Activated CD4-positive, alpha-beta memory T cell treated with anti-CD3 and anti-CD28 coated beads, Interleukin-2, amount 10 ng/mL, durations not matched to agents 7 days and 5 days (primary cell): ENCODE measurements at places on chromosomes 12 and 14. TPM values are rescaled to one million over a fixed set of nuclear protein-coding genes. Genes with fewer than 3 reads are reported as not detected.

- no peak for DNase-seq
Measured at GRCh38 chr12:78674311-78675090, 190.1 kb upstream of the SYT1 start.

The KRT74 gene
- total RNA-seq = not detected

The TMEM120B gene
- 5.8 TPM for total RNA-seq

DNA sequence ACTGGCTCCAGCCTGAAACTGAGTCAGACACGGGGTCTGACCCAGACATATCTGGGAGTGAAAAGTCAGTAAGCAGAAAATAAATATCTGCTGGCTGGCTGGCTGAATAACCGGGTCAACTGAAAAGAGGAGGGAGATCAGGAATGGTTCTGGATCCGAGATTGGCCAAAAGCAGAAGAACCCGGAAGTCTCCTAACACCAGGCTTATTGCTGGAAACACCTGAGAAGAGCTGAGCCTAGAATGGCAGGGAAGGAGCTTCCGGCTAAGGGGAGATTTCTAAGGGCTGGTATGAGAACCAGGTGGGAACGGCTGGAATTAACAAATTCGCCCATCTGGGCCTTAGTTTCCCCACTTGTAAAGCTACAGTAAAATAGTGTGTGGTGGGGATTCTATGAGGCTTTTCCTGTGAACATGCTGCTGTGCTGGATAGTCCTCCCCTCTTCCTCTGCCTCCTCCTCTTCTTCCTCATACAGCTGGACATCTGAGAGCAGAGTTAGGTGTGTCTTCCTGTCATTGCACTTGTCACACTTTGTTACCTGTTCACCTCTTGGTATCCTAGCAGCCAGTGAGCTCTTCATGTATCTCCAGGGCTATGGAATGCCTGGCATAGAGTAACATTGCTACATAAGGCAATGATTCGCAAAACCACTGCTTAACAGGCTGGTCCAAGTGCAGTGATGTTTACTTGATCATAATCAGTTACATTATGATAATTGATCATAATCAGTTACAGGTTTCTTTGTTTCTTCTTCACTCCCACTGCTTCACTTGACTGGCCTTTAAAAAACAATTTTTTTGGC, 2.0 kb upstream of the SHMT2 start:
- no peak for DNase-seq

- no peak for DNase-seq
Measured at GRCh38 chr12:8698879-8699278, 1.1 kb downstream of the RIMKLB start.

The TMEM119 gene
- 1.0 TPM for total RNA-seq

GRCh38 chr12:5723711-5724252, 221.3 kb downstream of the ANO2 start:
- DNase-seq = no peak

GRCh38 chr12:106248312-106248845, 559 bp upstream of the CKAP4 start:
- no peak for DNase-seq

The OTOGL gene
- not detected for total RNA-seq

DNA sequence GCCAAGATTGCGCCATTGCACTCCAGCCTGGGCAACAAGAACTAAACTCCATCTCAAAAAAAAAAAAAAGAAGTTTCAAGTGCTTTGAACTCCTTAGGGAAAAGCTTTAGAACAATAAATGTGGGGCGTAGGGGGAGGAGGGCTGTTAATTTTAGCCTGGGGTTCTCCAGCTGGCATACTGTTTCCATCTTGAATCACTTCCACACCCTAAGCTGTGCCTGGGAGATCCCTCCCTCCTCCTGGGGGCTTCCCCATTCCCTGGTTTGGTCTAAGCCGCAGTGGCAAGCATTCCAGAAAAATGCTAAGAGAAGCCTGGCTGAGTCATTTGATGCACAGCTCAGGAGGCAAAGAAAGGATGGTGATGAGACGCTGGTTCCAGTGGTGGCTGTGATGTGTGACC, 2.3 kb upstream of the ZNF384 start:
- no peak for DNase-seq

DNA sequence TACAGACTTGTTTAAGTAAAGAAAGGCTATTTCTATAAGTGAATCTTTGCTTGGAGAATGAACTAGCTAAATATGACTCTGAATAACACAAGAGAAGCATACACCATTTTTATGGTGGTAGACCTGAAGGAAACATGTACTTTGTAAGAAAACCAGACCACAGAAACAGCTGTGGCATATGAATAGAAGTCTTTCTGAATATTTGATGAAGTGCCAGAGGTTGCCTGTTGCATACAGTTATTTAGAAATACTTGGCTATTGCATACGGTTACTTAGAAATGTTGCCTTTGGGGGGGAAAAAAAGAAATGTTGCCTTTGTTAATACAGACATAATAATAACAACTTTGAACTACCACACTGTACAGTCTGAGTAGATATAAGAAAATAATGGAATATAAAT, 16.8 kb upstream of the LEMD3 start:
- no peak for DNase-seq

DNA sequence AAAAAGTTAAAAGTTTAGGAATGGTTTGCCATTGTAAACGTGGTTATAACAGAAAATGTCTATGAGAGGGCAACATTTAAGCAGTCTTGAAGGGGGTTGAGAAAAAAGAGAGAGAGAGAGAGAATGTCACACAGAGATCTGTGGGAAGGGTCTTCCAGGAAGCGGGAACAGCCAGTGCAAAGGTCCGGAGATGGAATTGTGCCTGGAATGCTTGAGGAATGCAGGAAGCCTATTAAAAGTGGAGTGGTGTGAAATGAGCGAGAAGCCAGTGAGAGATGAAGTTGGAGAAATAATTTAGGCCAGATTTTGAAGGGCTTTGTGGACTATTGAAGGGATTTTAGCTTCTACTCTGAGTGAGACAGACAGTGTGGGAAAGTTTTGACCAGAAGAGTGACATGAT, 406.8 kb upstream of the TBX3 start:
- no peak for DNase-seq

GRCh38 chr14:72793156-72793939, 100.6 kb downstream of the DPF3 start:
- no peak for DNase-seq

- DNase-seq = no peak
Measured at GRCh38 chr12:123546281-123546680, 12.8 kb upstream of the RILPL1 start.

DNA sequence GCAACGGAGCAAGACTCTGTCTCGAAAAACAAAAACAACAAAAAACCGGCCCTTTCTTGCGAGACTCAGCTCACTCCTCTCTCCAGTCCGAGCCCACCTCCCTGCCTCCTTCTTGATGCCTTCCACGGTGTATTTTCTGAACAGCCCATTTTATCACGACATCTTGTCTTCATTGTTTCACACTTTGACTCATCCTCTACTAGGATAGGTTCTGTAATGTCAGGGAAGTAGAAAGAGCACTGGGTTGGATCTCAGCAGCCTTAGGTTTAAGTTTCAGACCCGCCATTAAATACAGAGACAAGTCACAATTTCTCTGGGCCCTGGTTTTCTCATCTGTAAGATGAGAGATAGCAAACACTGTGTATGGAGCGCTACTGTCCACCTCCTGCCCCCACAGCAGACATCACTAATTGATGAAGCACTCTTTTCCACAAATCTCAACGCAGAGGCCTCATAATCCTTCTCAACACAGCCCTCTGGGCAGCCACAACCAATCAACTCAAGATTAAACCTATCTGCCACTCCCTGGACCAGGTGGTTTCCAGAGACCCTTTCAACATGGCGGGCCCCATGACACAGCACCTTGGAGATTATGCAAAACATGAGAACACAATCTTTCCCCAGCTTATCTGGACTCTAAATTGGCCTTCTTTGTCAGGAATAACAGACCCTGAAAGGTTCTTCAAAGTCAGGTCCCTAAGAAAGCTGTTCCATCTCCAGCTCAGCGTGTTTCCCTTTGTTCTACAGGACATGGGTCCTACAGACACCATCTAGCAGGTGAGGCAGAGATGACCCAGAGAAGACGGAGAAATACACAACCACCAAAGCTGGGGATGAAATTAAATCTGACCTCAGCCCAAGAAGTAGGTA, 35.6 kb downstream of the CCDC88C start:
- no peak for DNase-seq

The DAO gene
- total RNA-seq = not detected

The FBLN5 gene
- 2.0 TPM for total RNA-seq

DNA sequence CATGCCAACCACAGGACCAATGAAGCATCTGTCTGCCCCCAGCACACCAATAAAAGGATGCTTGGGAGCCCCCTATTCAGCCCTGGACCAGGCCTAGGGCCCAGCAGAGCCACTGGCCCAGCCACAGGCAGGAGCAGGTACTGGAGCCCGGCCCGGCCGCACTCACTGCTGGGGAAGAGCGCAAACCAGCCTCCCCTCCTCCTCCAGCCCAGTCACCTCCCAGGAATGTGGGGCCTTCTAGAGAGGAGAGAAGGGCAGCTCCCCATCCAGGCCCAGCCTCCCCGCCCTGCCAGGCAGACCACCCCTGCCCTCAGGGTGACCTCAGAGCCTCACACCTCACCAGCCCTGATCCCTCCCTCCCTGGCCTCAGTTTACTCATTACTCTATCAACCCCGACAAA, 56.2 kb downstream of the CCNK start:
- no peak for DNase-seq

- no peak for DNase-seq
Measured at GRCh38 chr12:72535212-72535990, 263.2 kb downstream of the TRHDE start.

The KCNC2 gene
- not detected for total RNA-seq

GRCh38 chr12:61018571-61018970, 1241.6 kb upstream of the USP15 start:
- DNase-seq = no peak

The IL31 gene
- not detected for total RNA-seq

- DNase-seq = no peak
Measured at GRCh38 chr14:68357777-68358176, 435.1 kb downstream of the ZFP36L1 start.

- DNase-seq = no peak
Measured at GRCh38 chr14:65095633-65096205, 6.6 kb downstream of the MAX start.

The ZFC3H1 gene
- 76.8 TPM for total RNA-seq

The APPL2 gene
- total RNA-seq = 34.2 TPM

DNA sequence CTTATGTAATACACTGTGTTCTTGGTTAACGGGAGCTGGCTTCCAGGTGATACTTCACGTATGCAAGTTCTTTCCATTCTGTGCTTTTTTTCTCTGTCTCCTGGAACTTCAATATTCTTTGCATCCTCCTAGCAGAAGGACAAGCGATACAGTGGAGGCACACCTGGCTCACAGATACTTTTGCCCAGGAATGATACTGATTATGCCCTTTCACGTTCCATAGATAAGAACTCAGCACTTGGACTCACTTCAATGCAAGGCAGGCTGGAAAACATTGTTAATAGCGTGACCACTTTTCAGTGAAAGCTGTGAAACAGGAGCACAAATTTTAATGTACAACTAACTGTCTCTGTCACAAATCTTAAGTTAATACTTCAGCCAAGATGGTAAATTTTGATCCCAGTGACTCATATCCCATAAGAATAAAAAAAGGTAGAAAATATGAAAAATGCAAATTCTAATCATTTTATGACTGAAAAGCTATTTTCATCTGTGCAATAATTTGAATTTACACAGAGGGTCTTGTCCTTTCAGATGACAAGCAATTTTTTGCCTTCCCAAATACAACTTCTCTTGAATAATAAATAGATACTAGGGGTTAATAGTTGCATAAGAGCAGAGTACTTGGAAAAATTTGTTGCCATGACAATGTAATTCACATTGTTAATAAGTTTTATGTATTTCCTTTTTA, 919.0 kb downstream of the GALC start:
- DNase-seq = no peak

DNA sequence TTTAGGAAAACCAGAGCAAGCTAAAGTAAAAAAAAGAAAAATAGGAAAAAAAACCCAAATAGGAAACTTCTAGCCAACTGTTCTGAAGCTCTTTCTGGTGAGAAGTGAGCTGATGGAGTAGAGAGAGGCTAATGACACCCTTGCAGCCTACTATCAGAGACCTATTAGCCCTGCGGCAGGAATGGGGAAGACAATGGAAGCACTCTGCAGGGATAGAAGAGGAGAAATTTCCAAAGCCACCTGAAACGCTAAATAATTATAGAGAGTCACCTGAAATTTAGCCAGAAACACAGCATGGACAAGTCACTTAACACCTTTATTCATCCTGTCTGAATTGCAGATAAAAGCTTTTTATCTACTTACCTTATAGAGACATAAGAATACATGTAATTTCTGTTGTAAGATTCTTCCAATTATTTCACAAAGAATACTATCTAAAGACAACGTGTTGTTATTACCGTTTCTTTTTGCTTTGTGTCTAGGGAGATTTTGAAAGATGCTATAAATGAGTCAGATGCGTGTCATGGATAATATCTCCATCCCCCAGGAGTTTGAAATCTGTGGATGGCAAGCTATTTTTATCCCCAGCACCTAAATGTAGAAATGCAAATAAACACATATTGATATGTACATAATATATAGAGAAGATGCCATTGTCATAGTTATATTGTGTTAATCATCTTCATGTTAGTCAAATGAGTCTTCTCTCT, 138.6 kb downstream of the TPH2 start:
- DNase-seq = no peak

The DACT1 gene
- total RNA-seq = 0.93 TPM

The BLTP3B gene
- total RNA-seq = 40.4 TPM

- no peak for DNase-seq
Measured at GRCh38 chr12:85569261-85569660, 266.9 kb downstream of the RASSF9 start.

- DNase-seq = peak; percentile 79
Measured at GRCh38 chr14:35814371-35815005, 5.4 kb upstream of the RALGAPA1 start.

DNA sequence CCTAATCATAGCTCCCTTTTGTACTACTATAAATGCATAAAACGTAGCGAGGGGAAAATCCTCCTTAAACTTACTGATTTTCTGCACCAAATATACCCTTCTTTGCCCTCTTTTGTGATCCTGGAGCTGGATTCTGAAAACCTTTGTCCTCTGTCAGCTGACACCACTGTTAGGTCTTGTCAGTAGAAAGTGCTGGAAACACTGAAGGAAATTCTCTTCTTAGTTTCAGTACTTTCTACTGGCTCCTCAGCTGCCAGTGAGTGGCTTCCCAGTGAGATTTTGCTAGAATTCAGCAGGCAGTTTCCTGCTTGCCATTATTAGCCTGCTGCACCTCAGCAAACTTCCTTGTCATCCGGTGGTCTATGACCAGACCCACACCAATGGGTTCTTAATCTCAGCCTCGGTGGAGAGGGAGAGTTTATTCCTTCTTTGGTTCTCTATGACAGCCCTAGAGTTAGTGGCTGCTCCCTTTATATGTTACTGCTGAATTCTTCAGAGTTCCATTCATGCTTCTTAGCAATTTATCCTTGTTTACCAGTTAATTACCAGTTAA, 476.2 kb downstream of the FSCB start:
- no peak for DNase-seq

The MGP gene
- not detected for total RNA-seq

DNA sequence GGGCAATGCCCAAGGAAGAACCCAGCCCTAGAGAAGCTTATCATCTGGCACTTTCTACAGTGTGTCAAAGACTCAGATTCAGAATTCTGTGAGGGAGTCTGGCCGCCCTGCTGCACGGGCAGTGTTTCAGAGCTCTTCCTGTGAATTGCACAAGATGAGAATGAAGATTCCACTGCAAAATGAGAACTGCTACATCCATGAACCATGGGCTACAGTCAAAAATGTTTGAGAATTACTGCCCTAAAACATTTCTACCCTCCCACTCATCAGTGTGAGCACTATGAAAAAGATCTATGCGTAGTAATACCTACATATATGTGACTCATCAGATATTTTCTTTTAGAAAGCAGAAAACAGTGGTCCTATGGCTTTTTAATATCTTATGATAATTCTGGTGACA, 104.0 kb downstream of the STAB2 start:
- DNase-seq = no peak
